ENCODE measurements at places on chromosomes 12 and 14.

DNA sequence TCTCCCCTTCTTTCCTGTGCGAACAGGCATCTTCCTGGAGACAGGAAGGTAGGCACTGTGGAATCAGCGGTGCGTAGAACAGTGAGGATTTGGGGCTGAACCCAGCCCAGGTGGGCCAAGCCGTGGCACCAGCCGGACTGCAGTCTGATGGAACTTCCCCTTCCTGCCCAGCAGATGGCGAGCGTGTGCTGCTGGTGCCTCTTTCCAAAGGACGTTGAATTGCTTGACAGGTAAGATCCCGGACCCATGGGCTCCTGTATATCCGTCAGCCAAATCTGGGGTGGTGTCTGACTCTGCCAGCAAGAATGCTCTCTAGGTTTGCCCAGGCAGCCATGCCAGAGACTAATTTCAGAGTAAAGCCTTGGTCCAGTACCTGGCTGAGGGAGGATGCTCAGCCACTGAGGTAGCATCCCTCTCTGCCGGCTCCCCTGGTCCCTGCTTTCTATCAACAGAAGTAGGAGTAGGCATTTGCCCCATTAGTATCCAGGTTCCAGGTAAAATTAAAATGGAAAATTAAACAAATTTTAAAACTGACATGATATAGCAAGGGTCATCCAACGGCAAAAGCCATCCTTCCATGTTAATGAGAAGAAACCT is 21.1 kb upstream of the KCNA5 start:
- peak; percentile 68 for DNase-seq

DNA sequence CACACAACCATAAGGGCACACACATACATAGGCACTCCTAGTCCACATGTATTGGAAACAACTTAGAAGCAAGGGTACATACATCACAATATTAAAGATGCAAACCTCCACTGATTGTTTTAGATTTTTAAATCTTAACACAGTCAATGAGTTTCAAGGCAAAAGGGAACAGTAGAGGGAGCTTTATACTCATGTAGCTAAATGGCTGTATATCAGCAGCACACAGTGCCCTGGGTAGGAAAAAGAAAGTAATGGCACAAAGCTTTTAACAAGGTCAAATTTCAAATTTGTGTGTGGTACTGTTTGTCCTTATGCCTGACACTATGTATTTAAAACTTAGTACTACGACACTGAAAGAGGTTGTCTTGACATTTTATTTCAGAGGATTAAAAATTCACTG is 262.0 kb downstream of the MED13L start:
- no peak for DNase-seq

GRCh38 chr12:14072987-14073386 is 91.6 kb upstream of the GRIN2B start:
- no peak for DNase-seq

DNA sequence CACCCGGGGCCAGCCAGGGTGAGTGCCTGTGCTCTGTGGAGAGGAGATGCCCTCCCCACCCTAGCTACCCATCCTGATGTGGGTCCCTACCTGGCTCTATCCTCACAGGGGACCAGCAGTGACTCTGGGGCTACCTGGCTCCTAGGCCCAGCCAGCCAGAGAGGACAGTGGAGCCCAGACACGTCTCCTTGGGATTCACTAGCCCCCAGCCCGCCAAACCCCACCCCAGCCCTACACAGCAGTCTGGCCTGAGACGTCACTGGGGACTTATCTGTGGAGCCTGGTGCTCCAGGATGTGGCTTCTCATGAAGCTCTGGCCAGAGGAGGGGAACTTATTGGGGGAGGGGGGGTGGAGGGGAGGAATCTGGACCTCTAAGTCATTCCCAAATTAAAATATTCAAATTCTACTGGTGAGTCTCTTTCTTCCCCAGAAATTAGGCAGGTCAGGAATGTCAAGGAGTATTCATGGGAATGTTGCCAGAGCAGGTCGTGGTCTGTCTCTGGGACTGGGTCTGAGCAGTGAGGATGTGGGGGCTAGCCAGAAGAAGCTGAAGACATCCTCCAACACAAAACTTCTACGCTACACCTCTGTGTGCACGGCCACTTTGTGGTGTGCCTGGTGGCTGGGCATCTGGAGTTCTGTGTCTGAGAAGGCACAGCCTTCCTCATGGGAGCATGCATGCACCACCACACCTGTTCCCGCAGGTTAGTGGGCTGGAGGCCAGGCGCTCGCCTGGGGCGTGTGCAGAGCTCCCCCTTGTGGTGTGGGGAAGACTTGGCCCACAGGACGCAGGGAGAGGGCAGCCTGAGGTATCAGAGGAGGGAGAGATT is 2.7 kb downstream of the CMTM5 start:
- peak; percentile 62 for DNase-seq

- peak; percentile 58 for DNase-seq
These were observed 335.6 kb downstream of the TMEM121 start for GRCh38 chr14:105861985-105862465.

DNA sequence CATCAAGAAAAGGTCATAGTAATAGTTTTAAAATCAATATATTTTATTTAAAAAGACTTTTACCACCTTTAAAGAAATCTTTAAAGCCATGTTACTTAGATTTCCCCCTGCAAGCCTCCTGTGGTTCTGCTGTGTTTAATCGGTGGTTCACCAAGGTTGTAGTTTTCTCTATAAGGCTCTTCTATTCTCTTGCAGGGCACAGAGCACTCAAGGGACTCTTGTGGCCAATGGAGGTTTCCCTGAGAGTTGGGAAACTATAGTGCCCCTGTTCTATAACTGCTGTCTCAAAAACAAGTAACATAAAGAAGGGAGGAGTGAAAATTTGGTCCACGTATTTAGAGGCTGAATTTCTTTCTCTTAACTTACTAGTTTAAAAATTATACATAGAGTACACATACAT is 25.0 kb downstream of the DACT1 start:
- no peak for DNase-seq

GRCh38 chr14:104806625-104807465 is 5.9 kb downstream of the ZBTB42 start:
- DNase-seq: no peak
